Stimulated activated CD4-positive, alpha-beta T cell treated with anti-CD3 and anti-CD28 coated beads, Interleukin-2, amount 100 ng/mL, for 48 hours (primary cell): ENCODE measurements at places on chromosomes 16 and 17.

DNA sequence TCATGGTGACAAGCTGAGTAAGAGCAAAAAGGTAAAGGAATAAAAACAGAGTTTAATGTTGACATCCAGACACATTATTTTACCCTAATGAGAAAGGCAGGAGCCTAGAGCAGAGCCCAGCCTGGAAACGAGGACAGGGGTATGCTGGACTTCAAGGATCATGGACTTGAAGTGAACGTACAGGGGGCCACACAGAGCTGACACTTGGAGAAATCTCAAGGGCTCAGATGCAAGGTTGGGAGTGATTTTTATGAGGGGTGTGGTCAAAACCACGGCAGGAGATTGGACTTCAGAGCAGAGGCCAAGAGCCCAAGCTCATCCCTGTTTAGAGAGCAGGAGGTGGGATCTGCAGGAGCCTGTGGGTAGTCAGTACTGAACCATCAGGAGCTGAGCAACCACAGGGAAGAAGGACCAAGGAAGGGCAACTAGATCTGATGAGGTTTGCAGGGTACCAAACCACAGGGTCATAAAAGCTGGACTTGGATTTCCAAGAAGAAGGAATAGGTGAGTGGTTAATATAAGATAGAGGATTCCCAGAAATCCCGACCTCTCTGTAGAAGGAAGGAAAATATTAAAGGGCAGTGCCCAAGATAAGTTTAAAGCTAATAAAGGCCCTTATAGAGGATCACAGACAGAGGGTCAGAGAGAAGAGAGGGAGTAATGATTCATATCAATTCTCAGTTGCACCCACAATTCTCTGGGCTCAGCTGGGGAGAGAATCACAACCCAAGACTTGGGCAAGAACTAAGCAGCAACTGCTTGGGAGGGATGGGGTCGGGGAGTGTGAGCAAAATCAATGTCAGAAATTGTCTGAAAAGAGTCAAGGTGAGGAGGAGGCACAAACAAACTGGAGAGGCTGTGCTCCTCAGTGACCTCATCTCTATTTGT is 331.7 kb downstream of the SOX9 start:
- no peak for DNase-seq

DNA sequence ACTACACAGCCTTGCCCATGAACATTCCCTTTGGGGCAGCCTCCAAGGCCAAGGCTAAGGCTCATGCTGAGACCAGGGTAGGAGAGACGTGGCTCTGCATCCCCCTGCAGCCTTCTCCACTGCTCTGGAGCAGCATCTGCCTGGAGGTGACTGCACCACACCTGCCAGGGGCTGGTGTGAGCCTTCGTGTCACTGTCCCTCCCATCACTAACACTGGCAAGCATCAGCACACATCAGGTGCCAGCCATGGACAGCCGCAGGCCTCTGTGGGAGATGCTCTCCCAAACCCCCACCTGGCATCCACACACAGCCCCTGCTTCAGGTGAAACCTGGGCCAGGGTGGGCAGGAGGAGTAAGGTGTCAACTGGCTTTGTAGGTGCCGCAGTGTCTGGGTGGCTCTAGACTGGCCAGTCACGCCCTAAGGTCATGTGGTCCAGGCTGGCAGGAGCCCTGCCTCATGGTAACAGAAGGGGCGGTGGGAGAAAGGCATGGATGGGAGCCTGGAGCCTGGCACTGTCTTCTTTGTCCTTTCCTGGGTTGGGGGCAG is 18.1 kb upstream of the MTSS2 start:
- no peak for DNase-seq

GRCh38 chr17:83057397-83057761 is 22.0 kb upstream of the METRNL start:
- no peak for DNase-seq

DNA sequence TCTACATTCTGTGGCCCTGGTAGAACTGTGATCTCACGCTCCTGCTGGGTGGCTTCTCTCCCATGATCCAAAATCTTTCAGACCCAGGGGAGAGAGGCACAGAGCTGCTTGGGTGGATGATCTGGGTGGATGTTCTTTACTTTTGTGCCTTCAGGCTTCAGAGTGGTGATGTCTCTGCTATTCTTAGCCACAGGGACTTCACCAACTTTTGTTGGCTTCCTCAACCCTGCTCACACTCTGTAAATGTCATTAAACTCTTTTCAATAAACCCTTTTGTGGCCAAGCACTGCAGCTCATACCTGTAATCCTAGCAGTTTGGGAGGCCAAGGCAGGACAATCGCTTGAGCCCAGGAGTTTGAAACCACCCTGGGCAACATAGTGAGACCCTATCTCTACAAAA is 7.6 kb downstream of the CLEC10A start:
- DNase-seq: no peak

DNA sequence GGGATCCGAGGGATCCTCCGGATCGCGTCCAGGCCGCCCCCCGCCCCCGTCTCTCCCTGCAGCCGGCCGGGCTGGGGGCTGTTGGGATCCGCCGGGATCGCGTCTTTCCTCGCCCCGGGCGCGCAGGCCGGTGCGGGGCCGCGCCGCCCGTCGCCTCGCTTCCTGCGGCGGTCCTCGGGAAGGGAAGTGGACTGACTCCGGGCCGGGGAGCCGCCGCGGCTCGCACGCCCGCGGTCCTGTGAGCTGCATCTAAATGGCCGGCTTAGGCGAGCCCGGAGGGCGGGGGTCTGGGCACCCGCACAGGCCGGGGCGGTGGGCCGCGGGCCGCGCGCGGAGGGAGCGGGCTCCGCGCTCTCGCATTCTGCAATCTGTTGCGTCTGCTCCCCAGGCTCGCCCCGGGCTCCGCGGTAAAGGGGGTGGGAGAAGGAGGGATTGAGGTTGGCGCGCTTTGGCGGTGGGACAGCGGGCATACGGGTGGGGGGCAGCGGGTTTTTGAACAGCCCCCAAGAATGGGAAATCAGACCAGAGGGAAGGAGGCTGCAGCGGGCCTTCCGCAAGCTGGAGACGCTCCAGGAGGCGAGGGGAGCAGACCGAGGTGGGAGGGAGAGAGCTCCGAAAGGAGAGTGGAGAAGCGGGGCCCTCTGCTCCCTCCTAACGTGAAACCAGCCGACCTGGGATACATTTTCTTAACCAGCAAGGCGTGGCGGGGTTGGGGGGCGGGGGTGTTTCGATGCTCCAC is 2.2 kb downstream of the TMEM132E start:
- DNase-seq: no peak

- DNase-seq: no peak
Observed at GRCh38 chr17:74408262-74408661, 23.6 kb upstream of the GPRC5C start.
